K562 (cell line): ENCODE measurements at places on chromosomes 1 and 21. TPM values are rescaled to one million over a fixed set of nuclear protein-coding genes. Genes with fewer than 3 reads are reported as not detected.

DNA sequence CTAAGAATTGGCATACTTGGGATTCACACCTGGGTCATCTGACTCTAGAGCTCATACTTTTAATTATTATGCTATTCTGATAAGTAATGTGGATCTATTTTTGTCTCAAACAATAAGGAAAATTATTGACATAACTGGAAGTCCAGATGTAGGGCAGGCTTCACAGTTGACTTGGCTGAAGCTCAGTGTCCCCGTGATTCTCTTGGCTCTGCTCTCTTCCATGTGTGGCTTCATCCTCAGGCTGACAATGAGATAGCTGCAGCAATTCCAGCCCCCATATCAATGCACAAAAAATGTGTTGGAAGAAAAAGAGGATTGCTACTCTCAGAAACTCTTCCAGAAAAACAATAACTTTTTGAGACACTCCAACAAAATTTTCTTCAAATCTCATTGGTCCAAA, 23.8 kb downstream of the HSD11B1 start:
- H3K4me3 ChIP-seq = no peak overlapping the region
- H3K36me3 ChIP-seq = no peaks in the 10 kb centered on the region
- no peaks in the 10 kb centered on the region for H3K27me3 ChIP-seq

- no peaks in the 10 kb centered on the region for H3K27me3 ChIP-seq
- no peak overlapping the region for H3K4me3 ChIP-seq
- H3K4me1 ChIP-seq = peaks cover 31% of the 10 kb centered on the region; the same call in 2 of the 3 replicates
- no peak for DNase-seq
- H3K27ac ChIP-seq = no peak overlapping the region
- peaks cover 8% of the 10 kb centered on the region; the same call in 2 of the 3 replicates for H3K36me3 ChIP-seq
Observed at GRCh38 chr1:16226490-16227179, 10.3 kb downstream of the CPLANE2 start.

DNA sequence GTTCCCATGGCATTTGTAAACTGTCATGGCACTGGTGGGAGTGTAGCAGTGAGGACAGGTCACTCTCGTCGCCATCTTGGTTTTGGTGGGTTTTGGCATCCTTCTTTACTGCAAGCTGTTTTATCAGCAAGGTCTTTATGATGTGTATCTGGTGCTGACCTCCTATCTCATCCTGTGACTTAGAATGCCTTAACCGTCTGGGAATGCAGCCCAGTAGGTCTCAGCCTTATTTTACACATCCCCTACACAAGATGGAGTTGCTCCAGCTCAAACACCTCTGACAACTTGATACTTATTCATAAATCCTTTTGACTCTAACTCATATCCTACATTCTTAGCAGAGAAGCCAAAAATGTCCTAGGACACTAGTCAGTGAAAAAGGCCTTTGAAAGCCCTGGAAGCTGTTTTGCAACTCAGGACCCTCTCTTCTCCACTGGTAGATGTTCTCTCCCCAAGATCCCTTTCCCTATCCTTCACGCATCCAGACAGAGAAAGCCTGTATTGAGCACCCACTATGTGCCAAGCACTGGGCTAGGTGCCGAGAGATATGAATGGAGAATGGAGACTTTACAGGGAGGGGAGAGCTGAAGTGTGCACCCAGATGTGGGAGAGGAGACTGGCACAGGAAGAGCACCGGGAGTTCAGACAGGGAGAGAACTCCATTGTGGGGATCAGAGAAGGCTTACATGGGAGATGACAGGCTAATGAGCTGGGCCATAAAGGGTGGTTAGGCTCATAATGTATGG, 6.7 kb upstream of the CSRP1 start:
- H3K36me3 ChIP-seq = no peaks in the 10 kb centered on the region
- no peak overlapping the region for H3K27ac ChIP-seq
- H3K27me3 ChIP-seq = no peaks in the 10 kb centered on the region
- no peak for DNase-seq

DNA sequence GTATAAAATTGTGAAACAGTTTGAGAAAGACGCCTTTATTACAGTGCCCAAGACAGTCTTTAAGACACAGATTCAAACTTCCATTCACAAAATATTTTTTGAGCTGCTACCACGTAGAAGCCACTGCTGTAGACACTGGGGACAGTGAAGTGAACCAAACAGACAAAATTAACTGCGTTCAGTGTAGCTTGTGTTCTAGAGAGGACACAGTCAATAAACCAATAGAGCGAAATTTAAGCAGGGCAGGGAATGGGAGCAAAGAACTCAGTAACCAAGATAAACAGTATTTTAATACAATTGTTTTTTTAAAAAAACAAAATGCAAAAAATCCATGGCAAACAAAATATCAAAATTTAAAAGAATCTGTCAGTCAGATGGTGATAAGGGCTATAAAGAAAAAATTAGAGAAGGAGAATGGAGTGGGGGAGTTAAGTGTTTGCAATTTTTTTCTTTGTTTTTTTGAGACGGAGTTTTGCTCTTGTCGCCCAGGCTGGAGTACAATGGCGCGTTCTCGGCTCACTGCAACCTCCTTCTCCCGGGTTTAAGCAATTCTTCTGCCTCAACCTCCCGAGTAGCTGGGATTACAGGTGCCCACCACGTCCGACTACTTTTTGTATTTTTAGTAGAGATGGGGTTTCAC, 719 bp upstream of the PARS2 start:
- H3K4me3 ChIP-seq = peak overlapping the region; percentile 87
- H3K27me3 ChIP-seq = no peaks in the 10 kb centered on the region
- DNase-seq = no peak
- H3K27ac ChIP-seq = 0 out of 3 replicates have a peak overlapping the region, but pooled peaks have one; percentile 33

The OR2L2 gene
- polyA plus RNA-seq = not detected in 2 replicates

GRCh38 chr1:82899017-82899416, 1098.3 kb downstream of the ADGRL2 start:
- no peak for DNase-seq
- H3K36me3 ChIP-seq = no peaks in the 10 kb centered on the region
- no peaks in the 10 kb centered on the region for H3K4me1 ChIP-seq
- no peaks in the 10 kb centered on the region for H3K27me3 ChIP-seq
- H3K4me3 ChIP-seq = no peak overlapping the region

GRCh38 chr1:56266359-56266758, 313.0 kb downstream of the PLPP3 start:
- no peak overlapping the region for H3K27ac ChIP-seq
- no peak for DNase-seq
- no peak overlapping the region for H3K4me3 ChIP-seq
- H3K27me3 ChIP-seq = no peaks in the 10 kb centered on the region

The CHRM3 gene
- 0.05 TPM in 1 of 2 replicates, not detected in the other for polyA plus RNA-seq

DNA sequence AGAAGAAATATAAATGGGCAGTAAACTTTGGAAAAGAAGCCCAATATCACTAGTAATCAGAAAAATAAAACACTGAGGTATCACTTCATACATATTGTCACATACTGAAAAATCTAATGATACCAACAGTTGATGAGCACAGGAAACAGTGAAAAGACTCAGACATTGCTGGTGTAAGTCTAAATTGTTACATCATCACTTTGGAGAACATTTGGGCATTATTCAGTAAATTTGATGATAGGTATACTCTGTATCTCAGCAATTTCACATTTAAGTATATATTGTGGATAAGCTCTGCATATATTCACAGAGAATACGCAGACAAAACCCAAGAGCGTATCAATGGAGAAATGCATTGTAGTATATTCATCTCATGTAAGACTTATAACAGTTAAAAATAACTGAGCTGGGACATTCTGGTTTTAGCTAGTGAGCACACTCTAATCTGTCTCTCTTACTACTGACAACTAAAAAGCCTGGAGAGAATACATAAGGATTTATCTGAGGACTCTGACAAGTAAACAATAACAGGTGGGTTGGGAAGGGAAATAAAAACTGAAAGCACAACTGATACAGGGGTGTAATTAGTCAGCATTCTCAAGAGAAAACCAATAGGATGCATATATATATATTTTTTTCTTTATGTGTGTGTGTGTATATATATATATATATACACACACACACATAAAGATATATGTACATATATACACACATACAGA, 212.7 kb upstream of the JUN start:
- no peak overlapping the region for H3K4me3 ChIP-seq
- no peaks in the 10 kb centered on the region for H3K4me1 ChIP-seq
- DNase-seq = no peak
- peaks cover 2% of the 10 kb centered on the region; the same call in 1 of the 3 replicates for H3K27me3 ChIP-seq
- H3K36me3 ChIP-seq = no peaks in the 10 kb centered on the region

DNA sequence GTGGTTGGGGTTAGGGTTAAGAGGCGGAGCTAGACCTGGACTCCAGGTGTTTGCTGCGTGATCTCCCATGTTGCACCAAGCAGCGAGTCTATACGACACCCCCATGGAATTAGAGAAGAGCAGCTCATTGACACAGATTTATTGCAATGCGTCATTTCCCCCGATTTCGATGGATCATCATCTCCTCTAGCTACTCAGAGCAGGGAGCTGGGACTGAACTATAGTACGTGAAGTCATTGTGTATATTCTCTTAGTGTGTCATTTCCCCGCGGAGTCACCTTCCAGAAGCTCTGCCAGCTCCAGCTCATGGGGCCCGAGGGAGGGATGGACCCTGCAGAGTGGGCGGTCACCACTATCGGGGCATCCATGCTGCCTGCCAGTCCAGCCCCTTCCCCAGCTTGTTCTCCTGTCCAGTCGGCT, 7.5 kb upstream of the C2CD2 start:
- peaks cover 53% of the 10 kb centered on the region for H3K27me3 ChIP-seq
- H3K4me3 ChIP-seq = no peak overlapping the region
- no peak for DNase-seq
- no peaks in the 10 kb centered on the region for H3K36me3 ChIP-seq

- no peak for DNase-seq
- peaks cover 26% of the 10 kb centered on the region for H3K4me1 ChIP-seq
Observed at GRCh38 chr1:89931964-89932363, 62.9 kb upstream of the ZNF326 start.

The SELE gene
- not detected in 2 replicates for polyA plus RNA-seq

The DMRTA2 gene
- not detected in 2 replicates for polyA plus RNA-seq

GRCh38 chr1:195970209-195970608, 638.0 kb downstream of the KCNT2 start:
- no peak for DNase-seq
- no peaks in the 10 kb centered on the region for H3K36me3 ChIP-seq
- peaks cover 6% of the 10 kb centered on the region; the same call in 1 of the 3 replicates for H3K4me1 ChIP-seq
- H3K27me3 ChIP-seq = no peaks in the 10 kb centered on the region
- H3K27ac ChIP-seq = no peak overlapping the region

The SERINC2 gene
- 1.0 and 1.8 TPM in 2 replicates for polyA plus RNA-seq

- DNase-seq = no peak
- H3K4me1 ChIP-seq = no peaks in the 10 kb centered on the region
- no peak overlapping the region for H3K27ac ChIP-seq
- no peaks in the 10 kb centered on the region for H3K36me3 ChIP-seq
Observed at GRCh38 chr1:203772836-203773235, 7.9 kb downstream of the LAX1 start.

GRCh38 chr1:216111842-216112241, 311.4 kb downstream of the USH2A start:
- no peak for DNase-seq
- H3K4me1 ChIP-seq = no peaks in the 10 kb centered on the region
- H3K36me3 ChIP-seq = no peaks in the 10 kb centered on the region

GRCh38 chr1:199898654-199899053, 128.9 kb upstream of the NR5A2 start:
- no peak for DNase-seq
- H3K4me1 ChIP-seq = no peaks in the 10 kb centered on the region
- H3K36me3 ChIP-seq = no peaks in the 10 kb centered on the region
- H3K27me3 ChIP-seq = no peaks in the 10 kb centered on the region
- H3K4me3 ChIP-seq = no peak overlapping the region
- H3K27ac ChIP-seq = no peak overlapping the region

- H3K27me3 ChIP-seq = no peaks in the 10 kb centered on the region
- no peak overlapping the region for H3K4me3 ChIP-seq
- no peak overlapping the region for H3K27ac ChIP-seq
- no peak for DNase-seq
Observed at GRCh38 chr1:183548116-183548515, 42.1 kb downstream of the NCF2 start.

DNA sequence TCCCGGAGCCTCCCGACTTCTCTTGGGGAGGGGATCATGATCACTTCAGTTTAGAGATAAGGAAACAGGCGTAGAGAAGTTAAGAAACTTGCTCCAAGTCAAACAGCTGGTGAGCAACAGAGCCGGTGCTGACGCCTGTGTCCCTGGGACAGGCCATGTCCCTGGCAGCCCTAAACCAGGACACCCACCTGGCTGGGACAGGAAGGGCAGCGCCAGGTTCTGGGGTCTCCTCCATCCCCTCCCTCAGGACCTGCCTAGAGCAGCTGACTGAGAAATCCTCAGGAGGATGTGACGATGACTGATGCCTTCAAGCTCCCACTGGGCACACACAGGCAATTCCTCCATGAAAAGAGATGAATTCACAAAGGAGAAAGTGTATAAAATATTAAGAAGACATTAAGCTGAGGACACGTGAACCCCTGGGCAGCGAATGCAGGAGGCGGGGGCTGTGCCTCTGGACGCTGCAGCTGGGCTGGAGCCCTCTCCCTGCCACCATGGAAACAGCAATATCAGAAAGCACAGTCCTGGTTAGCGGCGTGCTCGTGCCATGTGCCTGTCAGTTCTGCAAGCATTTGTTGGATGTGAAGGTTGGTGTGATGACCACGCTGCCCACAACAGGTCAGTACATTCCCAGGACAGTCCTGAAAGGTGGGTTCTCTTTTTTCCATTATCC, 40.1 kb upstream of the C1orf174 start:
- no peak for DNase-seq
- H3K27me3 ChIP-seq = peaks cover 42% of the 10 kb centered on the region
- no peak overlapping the region for H3K4me3 ChIP-seq
- no peaks in the 10 kb centered on the region for H3K4me1 ChIP-seq
- no peaks in the 10 kb centered on the region for H3K36me3 ChIP-seq
- H3K27ac ChIP-seq = no peak overlapping the region

GRCh38 chr1:167305706-167306277, 85.1 kb downstream of the POU2F1 start:
- H3K4me1 ChIP-seq = no peaks in the 10 kb centered on the region; the same call in 2 of the 3 replicates
- no peak overlapping the region for H3K4me3 ChIP-seq
- no peak overlapping the region for H3K27ac ChIP-seq
- no peak for DNase-seq
- no peaks in the 10 kb centered on the region for H3K27me3 ChIP-seq

DNA sequence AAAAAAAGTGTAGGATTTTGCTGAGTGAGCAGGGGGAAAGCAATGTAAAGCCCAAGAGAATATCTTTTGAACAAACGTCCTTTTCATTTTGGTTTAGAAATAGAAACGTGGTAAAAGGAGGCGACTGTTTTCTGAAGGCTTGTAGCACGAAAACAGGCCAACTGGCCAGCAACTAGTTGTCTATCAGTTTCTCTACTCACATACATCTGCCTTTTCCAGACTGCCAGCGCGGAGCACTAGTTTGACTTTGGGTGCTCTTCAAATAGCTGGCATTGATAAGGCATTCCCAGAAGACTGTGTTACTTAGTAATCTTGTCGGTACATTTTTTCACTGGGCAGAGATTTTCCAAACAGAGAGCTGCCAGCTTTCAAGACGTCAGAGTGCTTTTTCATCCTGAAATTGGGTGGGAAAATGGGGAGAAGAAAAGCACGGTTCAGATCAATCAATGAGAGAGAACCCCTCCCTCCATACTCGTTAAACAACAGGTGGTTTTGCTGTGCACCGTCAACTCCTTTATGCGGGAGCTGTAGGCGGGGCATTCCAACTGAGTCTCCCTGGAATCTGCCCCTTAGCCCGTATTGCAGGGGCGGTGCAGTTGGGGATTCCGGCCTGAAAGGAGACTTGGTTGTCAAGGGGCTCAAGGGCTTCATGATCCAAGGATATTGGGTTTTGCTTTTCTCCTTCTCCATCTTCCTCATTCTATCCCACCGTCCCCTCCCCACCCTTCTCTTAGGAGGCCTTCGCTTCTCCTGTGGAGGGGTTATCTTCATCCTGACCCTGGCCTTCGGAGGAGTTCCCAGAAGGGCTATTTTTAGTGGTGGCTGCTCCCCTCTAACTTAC, 884 bp upstream of the LRRC8C start:
- H3K4me1 ChIP-seq = peaks cover 13% of the 10 kb centered on the region
- H3K36me3 ChIP-seq = no peaks in the 10 kb centered on the region
- H3K4me3 ChIP-seq = peak overlapping the region; percentile 76
- no peaks in the 10 kb centered on the region for H3K27me3 ChIP-seq
- peak overlapping the region; percentile 39; the same call in 1 of the 3 replicates for H3K27ac ChIP-seq
